ENCODE measurements at places on chromosomes 3 and 15.
A peak's percentile ranks its signal among the peaks of the same experiment; 100 is the strongest.

- no peak for DNase-seq
These were observed 3.3 kb downstream of the LRRK1 start for GRCh38 chr15:100922192-100923040.

GRCh38 chr15:65942436-65942835 is 73.1 kb downstream of the RAB11A start:
- DNase-seq = no peak

DNA sequence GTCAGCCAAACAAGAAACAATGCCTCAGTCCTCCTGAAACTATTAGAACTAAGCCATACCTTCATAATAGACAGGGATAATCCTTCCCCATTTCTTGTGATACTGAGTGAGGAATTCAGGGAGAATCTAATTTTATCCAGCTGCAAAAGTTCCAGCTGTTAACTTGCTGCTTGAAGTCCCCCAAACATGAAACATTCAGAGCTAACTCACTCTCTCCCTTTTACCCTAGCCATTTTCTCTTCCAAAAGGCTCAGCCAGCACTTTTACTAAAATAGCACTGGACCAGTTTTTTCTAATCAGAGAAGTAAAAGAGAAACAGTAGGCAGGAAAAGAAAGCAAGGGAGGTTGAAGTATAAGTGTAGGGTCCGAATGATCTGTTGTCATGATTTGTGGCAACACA is 268.1 kb downstream of the TAFA4 start:
- no peak for DNase-seq

- no peak for DNase-seq
These were observed 255.5 kb upstream of the TGFBR2 start for GRCh38 chr3:30350901-30351300.

- peak; percentile 76 for DNase-seq
These were observed 219.9 kb upstream of the IGF1R start for GRCh38 chr15:98428253-98428989.

DNA sequence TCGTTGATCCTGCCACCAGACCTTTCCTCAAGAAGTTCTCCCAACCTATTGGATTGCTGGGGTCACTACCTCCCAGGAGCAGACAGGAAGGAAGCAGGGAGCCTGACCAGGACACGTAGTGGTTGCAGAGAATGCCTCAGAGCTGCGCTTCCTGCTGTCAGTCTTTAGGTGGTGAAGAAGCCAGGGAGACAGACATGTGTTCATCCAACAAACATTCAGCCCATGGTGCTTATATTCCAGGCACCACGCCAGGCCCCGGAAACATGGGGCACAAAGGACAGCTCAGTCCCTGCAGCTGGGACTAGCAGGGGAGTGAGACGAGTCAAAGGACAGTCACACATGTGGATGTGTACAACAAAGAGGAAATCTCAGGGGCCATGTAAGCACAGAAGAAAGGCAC is 26.0 kb upstream of the CORO2B start:
- DNase-seq = no peak

DNA sequence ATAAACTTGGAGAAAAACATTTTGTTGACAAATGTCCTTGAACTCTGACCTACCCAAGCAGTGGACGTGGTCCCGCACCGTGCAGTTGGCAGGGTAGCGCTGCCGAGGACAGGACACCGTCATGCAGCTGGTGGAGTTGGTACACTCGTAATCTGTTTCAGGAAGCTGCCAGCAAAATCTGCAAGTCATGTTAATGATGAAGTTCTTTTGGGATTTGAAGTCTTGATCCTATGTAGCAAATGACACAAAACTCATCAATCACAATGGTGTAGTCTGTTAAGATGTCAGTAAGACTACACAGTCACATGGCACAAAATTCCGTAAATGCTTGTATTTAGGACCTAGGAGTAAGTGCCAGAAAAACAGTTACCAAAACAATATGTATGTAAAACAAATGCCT is 5.5 kb downstream of the TM2D3 start:
- no peak for DNase-seq

DNA sequence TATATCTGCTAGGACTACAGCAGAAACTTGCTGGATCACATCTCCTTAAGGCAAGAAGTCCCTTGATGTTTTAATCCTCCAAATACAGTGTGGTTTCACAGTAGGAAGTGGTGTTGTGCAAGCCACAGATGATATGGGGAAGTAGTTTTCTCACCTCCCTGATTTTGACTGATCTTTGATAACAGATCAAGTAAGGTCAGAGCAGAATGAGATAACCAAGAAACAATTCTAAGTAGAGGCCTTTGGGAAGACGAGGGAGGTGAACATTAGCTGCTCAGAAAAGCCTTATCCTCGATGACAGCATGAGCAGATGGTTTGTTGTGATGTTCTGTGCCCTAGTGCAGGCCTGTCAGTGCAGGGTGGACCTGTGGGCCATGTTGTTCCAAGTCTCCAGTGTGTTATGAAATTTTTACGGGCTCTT is 61.3 kb downstream of the RIOX2 start:
- no peak for DNase-seq

GRCh38 chr3:124860599-124860998 is 26.6 kb downstream of the ITGB5 start:
- no peak for DNase-seq

- peak; percentile 71 for DNase-seq
These were observed 62.8 kb upstream of the MEX3B start for GRCh38 chr15:82108489-82109078.

DNA sequence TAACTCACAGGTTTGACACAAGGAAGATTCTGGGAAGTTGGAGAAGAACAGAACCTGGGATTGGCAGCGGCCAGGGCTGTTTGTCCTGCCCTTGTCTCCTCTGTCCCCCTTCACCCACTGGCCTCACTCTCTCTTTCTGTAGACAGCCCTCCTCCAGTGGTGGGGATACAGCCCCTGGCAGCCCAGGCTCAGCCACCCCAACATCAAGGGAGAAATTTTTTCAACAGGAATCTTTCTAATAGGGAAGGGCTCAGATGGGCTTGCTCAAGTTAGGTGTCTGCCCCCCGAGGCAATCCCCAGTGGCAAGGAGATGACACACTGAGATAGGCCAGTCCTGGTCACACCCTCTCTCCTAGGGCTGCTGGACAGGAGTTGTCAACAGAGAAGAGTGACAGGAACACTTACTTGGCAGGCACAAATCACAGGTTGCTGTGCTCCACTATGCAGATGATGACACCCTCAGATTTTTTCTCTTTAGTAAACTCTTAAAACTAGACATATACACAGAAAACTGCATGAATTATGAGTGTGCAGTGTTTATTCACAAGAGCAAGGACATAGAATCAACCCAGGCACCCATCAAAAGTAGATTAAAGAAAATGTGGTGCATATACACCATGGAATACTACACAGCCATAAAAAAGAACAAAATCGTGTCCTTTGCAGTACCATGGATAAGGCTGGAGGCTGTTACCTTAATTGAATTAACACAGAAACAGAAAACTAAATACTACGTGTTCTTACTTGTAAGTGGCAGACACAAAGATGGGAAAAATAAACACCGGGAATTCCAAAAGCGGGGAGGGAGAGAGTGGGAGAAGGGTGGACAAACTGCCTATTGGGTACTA is 36.3 kb downstream of the PLA2G4D start:
- no peak for DNase-seq

DNA sequence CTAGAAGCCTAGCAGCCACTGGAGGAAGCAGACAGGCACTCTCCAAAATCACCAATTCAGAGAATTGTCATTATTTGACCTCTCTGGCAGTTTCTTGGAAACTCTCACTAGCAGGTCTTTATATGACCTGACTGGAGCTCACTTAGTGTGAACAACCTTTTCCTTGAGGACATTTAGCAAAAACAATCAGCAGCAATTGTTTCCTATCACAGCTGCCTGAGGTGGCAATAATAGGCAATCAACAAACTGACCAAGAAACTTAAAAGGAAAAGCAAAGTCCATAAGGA is 162.4 kb upstream of the STT3B start:
- no peak for DNase-seq

DNA sequence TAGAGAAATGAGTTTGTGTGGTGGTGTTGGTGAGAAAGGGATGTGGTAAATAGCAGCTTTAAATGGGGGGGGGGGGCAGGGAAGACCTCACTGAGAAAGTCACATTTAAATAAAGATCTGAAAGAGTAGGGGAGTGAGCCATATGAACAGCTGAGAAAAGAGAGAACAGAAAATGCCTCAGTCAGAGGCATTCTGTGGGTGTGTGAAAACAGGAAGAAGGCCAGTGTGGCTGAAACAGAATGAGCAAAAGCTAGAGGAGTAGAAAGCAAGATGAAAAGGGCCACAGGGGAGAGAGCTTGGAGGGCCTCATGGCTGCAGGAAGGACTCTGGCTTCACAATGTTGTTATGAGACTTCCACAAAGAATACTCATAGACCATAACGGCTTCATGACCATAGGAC is 783.3 kb downstream of the ZPLD1 start:
- peak; percentile 10 for DNase-seq

DNA sequence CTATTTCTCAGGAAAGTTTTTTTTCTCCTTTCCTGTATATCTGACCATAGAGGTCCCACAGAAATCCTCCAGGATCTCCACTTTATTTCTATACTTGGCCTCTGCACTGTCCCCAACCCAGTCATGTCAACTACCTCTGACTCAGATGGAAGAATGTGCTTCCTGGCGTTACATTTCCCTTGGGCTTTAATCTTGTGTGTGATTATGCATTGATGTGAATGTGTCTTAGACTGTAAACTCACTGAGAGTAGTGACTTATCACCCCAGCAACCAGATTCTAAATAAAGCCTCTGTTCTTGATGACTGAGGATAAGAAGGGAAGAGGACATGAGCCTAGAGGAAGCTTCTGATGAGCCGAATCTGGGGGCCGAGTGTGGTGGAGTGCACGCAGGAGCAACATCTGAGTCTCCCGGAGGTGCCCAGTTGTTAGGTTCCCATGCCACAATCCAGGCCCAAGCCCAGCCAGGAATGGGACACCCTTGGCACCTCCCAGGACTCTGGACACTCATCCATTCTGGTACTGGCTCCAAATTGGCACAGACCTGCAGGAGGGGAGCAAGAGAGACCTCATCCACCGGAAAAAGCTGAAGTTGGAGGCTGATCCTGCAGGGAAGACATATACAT is 32.1 kb upstream of the HEG1 start:
- no peak for DNase-seq

DNA sequence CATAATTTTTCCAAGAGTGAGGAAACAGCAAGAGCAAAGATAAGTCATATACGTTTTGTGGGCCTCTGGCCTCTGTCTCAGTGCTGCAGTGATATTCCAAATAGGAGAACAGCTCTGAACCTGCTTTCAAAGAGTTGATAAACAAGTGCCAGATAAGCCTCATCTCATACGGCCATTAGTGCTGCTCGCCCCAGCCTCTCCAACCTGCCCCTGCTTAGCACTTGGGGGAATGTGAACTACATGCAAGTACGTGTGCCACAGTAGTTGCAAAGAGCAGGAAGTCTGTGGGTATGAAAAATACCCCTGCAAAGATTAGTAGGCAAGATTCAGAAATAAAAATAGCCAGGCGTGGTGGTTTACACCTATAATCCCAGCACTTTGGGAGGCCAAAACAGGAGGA is 14.0 kb downstream of the DAPK2 start:
- no peak for DNase-seq

DNA sequence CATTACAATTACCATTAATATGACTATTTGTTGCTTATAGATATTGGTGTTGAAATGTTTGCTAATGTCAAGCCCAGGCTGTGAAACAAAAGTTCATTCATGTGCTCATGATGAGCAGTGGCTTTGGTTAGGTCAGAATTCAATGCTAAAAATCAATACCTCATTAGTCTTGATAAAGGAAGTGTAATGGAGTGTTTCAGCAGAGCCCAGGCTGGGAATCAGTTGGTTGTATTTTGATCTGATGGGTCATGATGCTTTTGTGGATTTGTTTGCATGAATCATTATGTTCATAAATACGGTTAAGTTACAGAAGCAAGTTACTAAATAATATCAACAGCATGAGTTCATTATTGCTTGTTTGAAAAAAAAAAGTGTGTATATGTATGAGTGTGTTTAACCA is 13.6 kb upstream of the ZNF774 start:
- DNase-seq = no peak

DNA sequence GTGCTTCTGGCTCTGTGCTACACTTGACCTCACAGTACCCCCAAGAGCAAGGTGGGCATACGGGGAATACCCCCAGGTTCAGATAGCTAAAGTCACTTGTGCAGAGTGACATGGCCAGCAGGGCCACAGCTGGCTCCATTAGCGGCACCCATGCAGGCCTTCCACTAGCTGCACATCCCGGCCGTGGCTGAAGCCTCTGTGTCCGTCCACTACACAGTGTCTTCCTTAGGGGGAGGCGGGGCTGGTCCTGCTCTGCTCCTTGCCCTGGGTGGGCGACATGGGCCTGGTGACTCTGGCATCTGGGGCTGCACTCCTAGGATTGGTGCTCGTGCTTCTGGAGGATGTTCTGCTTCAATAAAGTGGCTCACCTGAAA is 169.1 kb upstream of the IQSEC1 start:
- no peak for DNase-seq

DNA sequence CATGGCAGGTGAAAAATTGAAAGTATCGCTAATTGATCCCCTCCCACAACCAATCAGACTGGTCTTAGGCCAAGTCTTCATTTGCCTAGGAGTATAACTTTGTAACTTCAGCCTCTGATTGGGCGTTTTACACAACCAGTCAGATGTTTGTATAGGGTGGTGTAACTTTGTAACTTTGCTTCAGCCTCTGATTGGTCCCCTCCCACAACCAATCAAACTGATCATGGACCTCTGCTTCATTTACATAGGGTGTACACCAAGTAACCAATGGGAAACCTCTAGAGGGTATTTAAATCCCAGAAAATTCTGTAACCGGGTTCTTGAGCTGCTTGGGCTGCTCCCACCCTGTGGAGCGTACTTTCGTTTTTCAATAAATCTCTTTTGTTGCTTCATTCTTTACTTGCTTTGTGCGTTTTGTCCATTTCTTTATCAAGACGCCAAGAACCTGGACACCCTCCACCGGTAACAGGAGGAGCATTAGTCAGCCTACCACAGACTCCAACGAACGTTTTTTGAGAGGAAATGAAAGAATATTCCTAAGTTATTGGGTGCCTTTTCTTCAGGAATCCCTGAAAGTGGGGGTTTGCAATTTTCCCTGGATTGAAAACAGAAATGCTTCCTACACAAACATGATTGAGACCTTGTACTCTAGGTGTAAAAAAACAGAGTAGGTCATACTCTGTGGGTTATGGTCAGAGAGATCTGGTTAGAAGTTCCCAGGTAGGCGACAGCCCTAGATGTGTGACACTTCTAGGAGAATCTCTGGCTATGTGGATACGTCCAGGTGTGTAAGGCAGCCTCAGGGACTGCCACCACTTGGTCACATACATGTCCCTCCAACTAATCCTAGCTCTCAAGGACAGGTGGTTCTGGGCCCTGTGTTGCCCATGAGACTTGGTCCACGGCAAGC is 5.5 kb upstream of the SACM1L start:
- DNase-seq = no peak

DNA sequence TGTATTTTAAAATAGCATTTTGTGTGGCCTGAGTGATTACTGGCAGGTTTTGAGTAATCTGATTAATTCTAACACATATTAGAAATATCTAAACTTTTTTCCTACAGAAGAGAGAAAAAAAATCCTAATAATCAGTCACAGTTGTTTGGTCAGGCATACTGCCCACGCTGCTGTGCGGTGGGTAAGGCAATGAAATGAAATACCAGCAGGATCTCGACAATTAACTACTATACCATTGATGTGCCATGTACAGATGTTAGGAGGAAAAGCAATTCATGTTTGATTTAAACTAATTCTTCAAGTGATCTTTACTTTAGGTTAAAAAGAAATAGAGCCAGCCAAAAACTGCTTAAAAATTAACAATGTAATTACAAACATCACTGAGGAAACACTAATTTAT is 5.2 kb downstream of the GRAMD2A start:
- DNase-seq = no peak
